Aorta (tissue), 5 donors: ENCODE measurements at places on chromosomes 7 and 10.

DNA sequence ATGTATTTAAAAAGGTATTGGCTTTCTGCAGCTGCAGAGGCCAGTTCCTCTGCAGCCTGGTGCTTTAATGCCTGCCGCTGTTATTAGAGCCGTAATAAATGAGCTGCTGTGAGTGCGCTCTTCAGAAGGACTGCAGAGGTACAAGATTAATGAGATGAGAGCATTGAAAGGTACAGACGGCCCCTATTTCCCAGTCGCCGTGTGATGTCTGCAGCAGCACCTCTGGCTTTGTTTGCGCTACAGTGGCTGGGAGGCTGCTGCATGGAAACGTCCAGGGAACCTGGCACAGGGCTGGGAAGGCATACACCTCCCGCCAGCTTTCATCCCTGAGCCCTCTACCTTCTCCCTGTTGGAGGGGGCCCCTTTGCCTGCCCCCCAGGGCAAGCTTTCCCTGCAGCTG is 383.8 kb upstream of the ZMIZ1 start:
- no peak for DNase-seq

- no peak for DNase-seq
These were observed 54.2 kb downstream of the GUSB start for GRCh38 chr7:65927489-65928448.

GRCh38 chr7:17227766-17228490 is 70.5 kb upstream of the AHR start:
- DNase-seq, result no peak

DNA sequence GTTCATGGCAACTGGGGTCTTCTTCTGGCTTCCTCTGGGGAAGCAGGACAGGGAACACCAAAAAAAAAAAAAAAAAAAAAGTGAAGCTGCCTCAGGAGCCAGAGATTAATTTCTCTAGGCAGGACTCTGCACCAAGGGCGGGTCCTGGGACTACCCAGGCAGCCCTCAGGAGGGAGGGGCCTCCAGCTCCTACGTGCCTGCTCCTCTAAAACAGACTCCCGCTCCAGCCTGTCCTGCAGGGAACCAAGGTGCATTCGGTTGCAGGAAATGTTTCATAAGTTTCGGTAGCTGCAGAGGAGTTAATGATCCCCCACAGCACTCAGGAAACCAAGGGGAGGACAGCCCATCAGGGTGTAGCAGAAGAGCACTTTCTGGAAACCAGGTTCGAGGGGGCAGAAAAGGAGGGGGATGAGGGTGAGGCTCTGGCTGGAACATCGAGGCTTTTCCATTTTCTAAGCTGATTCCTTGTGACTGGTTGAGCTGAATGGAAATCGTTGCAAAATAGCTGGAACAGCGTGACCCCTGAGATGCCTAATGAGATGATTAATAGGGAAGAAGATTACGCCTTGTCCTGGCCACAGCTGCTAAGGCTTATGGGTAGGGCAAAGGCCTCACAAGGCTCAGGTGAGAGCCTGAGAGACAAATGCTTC is 84.2 kb downstream of the STRA8 start:
- DNase-seq, result no peak

DNA sequence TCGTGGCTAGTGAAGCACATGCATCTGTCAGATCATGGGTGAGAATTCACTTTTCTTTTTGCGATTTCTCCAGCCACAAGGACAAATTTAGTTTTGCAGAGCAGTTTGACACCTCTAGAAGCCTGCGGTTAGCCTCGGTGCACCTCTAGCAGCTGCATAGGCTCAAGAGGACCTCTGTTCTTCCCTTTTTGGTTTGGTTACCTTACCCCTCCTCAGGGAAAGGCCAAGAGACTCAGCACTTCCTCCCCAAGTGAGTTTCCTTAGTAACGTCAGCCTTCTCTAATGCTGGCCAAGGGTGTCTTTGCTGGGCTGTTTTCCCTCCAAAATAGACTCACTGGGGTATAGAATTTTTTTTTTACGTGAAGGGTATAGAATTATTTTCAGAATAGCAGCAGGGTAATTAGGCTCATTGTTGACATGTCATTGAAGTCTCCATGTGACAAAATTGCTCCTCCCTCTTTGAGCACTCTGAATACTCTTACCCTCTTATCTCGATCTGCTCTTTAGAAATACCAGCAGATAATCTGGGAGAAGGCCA is 97.8 kb downstream of the AUTS2 start:
- no peak for DNase-seq

- no peak for DNase-seq
These were observed 159.5 kb upstream of the RHEB start for GRCh38 chr7:151679071-151679708.

GRCh38 chr7:84712374-84713121 is 474.3 kb downstream of the SEMA3D start:
- DNase-seq, result no peak

GRCh38 chr10:15760681-15761080 is 41.0 kb upstream of the ITGA8 start:
- no peak for DNase-seq

GRCh38 chr7:17007841-17008240 is 126.1 kb upstream of the AGR3 start:
- DNase-seq, result no peak

- DNase-seq, result no peak
These were observed 4.6 kb downstream of the ASB4 start for GRCh38 chr7:95490231-95490762.

DNA sequence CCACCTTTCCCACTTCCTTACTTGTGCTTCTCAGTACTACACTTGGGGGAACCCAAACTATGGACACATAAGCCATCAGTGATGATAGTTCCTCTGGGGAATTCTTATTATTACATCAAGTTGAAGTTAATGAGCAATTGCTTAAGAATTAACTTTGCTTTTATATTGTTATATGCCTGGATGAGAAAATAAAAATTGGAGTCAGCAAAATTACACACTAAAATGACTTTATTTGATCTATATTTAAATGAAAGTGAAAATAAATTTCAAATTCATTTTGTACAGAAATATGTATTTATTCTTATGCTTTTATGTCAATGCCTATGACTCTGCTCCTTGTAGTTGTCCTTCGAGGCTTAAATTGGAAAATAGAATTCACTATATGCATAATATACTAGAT is 149.4 kb upstream of the KCND2 start:
- DNase-seq, result no peak

- no peak for DNase-seq
These were observed 124.9 kb downstream of the CYP26A1 start for GRCh38 chr10:93198401-93199131.

DNA sequence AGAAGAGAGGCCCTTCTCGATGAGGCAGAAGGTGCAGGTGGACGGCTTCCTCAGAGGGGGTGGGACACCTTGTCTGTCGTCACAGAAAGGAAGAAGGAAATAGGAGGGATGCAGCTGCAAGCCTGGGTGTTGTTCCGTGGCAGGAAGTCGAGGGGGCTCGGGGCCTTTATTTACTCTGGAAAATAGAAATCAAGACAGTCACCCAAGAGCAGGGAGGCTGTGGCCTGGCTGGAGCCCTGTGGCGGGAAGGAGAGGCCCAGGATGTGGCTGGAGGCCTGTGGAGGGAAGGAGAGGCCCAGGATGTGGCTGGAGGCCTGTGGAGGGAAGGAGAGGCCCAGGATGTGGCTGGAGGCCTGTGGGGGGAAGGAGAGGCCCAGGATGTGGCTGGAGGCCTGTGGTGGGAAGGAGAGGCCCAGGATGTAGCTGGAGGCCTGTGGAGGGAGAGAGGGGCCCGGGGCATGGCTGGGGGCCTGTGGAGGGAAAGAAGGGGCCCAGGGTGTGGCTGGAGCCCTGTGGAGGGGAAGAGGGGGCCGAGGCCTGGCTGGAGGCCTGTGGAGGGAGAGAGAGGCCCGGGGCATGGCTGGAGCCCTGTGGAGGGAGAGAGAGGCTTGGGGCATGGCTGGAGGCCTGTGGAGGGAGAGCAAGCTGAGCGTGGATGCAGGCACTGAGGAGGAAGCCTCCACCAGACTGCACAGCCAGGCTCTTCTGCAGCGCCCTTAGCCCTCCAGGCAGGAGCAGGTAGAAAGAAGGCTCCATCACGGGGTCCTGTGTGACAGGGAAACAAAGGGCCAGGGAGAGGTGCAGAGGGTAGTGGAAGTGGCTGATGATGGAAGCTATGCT is 97.3 kb upstream of the SFMBT2 start:
- DNase-seq, result no peak

DNA sequence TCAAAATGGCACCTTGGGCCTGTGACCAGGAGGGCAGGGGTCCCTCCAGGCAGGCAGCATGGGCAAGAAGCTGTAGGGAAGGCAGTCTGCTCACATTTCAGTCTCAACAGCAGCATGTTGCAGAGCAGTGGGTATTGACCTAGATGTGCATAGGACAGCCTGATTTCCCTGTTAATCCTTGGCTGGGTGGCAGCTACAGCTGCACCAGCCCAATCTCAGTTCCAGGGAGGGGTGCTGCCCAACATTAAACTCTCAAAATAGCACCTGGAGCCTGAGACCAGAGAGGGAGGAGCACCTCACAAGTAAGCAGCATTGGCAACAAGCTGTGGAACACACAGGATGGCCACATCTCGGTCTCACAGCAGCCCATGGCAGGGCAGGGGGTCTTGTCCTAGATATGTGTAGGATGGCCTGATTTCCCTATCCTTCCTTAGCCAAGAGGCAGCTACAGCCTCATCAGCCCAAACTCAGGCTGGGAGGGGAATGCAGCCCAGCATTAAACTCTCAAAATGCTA is 10.3 kb downstream of the TMEM140 start:
- DNase-seq, result no peak

DNA sequence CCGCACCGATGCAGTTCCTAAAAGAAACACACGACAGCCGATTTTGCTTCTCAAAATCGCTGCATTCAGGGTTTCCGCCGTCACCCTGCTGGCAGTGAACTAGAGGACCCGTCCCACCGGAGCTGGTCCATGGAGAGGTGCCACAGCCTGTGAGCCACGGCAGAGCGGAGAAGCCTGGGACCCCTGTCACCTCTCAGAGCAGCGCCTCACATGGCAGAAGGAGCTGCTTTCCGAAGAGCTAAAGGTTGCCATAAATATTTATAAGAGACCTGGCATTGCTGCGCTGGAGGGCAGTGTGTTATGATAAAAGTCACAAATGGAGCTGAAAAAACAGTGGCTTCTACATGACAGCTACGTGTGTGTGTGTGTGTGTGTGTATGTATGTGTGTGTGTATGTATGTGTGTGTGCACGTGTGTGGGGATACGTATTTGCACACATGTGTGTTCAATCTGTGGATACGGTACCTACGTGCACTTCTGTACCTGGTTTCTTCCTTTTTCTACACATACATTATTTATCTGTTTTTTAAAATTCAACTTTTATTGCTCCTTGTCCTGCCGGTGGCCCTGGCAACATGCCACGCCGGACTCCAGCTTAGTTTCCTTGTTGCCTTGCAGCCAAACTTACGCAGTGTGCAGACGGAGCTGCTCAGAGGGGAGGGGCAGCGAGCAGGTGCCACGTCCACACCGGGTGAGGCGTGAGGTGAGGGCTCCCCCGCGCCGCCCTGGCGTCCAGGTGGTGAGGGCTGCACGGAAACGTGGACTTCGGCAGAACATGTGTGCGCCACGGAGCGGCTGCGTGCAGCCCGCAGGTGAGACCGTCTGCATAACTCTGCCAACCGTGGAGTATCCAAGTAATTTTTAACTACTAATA is 115.2 kb upstream of the PITRM1 start:
- no peak for DNase-seq

DNA sequence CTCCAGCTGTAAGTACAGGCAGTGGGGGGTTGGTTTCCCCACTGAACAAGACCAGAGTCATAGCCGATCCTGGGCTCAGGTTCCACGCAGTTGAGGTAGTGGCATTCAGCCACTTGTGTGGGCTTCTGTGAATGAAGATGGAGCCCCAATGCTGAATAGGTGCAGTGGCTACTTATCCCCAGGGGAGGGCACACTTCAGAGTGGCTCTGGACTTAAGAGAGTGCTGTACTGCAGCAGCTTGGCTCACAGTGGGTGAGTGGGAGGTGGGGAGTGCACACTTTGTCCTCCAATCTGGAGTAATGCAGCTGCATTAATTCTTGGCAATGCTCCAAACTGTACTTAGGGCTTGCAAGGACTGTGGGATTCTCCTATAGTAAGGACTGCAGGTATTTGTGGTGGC is 81.9 kb downstream of the BUB3 start:
- DNase-seq, result no peak

DNA sequence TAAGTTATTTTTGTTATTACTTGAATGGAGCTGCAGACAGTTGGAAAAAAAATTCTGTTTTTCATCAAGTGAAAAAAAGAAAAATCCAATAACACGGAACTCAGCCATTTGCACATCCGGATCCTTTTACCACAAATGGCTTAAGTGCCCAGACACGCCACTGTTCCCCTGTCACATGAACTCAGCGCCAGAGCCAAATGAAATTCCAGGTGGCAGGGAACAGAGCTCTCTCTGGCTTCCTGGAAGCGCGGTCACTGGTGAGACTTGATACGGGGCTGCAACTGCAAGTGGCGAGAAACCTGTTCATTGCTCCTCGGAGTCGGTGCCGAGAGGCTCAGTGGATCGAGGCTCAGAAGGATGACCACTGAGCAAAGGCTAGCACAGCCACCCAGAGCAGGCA is 60.8 kb upstream of the NPTX2 start:
- no peak for DNase-seq

- DNase-seq, result no peak
These were observed 53.7 kb downstream of the BEND7 start for GRCh38 chr10:13475124-13475523.

DNA sequence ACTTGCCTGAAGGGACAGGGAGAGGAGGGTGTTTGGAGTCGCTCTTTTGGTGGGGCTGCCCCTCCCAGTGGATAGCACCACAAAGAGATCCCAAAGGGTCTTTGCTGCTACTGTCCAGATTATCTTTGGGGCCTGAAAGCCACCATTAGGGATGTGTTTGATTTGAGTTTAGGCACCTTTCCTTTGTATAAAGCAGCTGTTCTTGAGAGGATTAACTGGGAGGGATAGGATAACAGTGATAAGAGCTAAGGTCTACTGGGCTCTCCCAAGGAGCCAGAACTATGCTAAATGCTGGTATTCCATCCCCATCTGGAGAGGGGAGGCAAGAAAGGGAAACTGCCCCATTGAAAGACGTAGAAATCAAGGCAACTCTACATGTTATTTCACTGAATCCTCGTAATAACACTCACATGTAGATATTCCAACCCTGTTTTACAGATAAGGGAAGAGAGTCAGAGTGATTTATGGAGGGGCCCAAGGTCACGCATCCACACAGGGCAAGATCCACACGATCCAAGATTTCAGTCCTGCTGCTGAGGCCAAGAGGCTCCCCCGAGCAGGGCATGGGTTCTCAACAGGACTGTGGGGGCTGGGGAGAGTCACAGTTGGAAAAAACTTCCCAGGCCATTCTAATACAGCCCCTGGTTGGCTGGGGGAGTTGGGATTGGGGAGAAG is 11.1 kb upstream of the TCF7L2 start:
- DNase-seq, result no peak
